Lung (tissue), 17 donors: ENCODE measurements at places on chromosomes 16 and 17.

DNA sequence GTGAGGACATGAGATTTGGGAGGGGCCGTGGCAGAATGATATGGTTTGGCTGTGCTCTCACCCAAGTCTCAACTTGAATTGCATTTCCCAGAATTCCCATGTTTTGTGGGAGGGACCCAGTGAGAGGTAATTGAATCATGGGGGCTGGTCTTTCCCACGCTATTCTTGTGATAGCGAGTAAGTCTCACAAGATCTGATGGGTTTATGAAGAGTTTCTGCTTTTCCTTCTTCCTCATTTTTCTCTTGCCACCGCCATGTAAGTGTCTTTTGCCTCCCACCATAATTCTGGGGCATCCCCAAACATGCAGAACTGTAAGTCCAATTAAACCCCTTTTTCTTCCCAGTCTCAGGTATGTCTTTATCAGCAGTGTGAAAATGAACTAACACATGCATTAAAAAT lies 40.6 kb downstream of the CCT6B start:
- DNase-seq: no peak

DNA sequence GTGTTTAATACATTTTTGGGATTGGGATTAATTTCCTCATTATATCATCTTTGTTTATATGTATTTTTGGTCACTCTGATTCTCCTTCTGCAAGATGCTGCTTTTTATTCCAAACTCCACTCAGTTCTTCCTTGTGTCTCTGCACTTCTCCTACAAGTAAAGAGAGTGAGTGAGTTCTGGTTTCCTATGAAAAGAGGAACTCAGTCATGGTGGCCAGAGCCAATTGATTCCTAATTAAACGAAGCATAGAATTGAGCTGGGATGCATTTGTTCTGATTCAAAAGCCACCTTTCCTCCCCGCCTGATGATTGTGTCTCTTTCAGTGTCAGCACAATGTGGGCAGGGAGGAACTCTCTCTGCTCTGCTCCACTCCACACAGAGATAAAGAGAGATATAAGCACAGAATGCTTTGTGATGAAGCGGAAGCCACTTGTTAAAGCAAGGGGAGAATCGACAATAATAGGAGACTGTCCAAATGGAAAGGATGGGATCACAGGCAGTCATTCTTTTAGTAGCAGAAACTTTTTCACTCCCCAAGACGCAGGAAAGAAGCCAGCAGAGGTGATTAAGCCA lies 121.3 kb upstream of the GOT2 start:
- DNase-seq: no peak

GRCh38 chr17:43645765-43646481 lies 15.8 kb downstream of the MEOX1 start:
- peak; percentile 75 for DNase-seq

- DNase-seq: peak; percentile 83
Measured at GRCh38 chr17:76515274-76515949, 14.2 kb upstream of the RHBDF2 start.

- peak; percentile 17 for DNase-seq
Measured at GRCh38 chr16:30659507-30660423, 1.5 kb downstream of the FBRS start.

DNA sequence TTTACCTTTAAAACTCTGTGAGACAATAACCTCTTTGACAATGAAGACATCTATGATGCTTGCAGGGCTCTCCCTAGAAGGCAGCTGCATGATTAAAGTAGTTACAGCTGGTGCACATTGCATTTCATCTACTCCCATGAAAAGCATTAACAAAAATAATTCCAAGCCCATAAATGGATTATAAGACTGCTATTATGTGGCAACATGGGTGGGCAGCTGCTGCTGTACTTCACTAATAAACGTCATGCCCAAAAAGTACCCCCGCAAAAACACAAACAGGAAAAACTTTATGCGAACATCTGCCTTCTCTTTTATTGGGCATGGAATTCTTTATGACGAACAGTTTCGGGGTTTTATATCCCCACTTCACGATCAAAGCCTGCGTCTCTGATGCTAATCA lies 224.9 kb downstream of the CA10 start:
- no peak for DNase-seq

- no peak for DNase-seq
Measured at GRCh38 chr16:68197250-68197649, 38.7 kb downstream of the ESRP2 start.

DNA sequence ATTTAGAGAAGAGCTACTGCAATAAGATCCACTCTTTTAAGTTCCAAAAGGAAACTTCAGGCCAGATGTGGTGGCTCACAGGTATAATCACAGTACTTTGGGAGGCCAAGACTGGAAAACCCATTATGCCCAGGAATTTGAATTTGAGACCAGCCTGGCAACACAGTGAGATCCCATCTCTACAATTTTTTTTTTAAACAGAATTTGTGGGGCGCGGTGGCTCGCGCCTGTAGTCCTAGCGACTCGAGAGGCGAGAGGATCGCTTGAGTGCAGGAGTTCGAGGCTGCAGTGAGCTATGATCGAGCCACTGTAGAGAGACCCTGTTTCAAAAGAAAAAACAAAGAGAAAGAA lies 793 bp downstream of the COG7 start:
- DNase-seq: no peak

- no peak for DNase-seq
Measured at GRCh38 chr17:39745335-39746144, 7.8 kb downstream of the GRB7 start.

- DNase-seq: no peak
Measured at GRCh38 chr16:81861503-81861902, 82.4 kb downstream of the PLCG2 start.

- no peak for DNase-seq
Measured at GRCh38 chr16:89944773-89945172, 3.8 kb upstream of the DEF8 start.

GRCh38 chr16:54325616-54326265 lies 39.2 kb upstream of the IRX3 start:
- no peak for DNase-seq
